ENCODE measurements at places on chromosomes 7 and 10.
A peak's percentile ranks its signal among the peaks of the same experiment; 100 is the strongest.

DNA sequence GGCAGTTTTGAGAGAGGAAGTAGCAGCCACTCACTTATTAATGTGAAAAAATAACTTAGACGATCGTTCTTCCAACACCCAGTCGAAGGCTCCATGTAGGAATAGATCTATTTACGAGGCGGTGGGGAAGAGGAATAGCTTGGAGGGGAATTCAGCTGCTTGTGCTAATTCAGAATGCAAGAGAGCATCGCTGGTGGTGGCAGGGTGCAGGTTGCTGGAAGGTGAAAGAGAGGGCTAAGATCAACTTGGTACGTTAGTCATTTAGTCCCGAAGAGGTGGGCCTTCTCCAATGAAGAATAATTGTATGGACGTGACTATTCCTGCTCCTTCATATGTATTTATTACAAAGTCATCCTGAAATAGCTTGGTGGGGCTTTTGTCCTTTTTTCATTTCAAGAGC, 98.5 kb downstream of the SEC23IP start:
- no peak for DNase-seq

DNA sequence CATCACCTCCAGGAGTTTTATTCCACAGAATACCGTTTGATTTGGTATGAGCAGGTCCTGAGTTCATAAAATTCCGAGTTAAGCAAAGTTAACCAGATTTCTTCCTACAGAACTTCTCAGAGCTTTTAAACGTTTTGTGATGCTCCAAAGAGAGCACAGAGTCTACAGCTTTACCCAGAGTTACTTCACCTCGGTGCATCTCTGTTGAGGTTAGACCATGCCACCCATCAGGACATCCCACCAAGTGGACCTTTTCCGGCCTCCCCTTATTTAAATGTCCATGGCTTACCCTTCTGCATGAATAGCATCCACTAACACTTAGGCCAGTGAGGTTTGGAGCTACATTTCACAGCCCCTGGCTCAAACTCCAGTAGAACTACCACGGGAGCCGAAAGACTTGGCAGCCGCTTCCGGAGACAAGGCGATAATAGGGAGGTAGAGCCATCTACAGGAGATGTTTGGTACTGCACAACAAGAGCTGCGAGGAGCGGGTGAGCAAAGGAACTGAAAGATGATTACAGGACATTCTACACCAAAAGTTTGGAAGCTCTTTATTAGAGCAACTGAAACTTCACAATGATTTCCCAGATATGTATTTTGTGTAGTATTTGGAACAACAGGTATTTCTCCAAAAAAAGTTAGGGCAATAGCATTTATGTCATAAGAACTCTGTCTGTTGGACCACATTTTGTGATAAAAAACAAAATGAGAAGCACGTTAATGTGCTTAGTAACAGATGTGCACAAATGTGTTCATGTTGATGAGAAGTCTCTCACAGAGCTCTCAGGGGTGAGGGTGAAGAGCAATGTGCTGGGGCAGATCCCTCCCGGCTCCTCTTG, 174.7 kb downstream of the HERPUD2 start:
- DNase-seq: peak; percentile 24

DNA sequence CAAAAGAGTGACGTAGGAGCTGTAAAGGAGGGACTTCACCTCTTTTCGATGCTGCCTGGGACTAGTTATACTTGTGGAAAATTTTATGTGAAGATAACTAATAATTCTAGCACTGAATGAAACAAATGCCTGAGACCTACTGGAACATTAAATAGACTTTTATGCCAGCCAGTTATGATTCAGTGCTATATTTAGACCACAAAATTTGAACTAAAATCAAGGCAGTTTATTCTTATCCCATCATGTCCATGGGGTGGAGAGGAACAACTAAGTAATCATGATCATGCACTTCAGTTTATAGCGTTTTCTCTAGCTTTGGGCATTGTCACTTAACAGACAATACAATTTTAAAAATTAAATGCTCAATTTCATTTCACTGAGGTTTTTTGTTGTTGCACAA, 76.7 kb downstream of the ZEB1 start:
- DNase-seq: no peak

- DNase-seq: no peak
Observed at GRCh38 chr7:29289156-29290021, 94.8 kb downstream of the CHN2 start.

GRCh38 chr7:155811560-155811894, 736 bp downstream of the SHH start:
- DNase-seq: no peak

- peak; percentile 64 for DNase-seq
Observed at GRCh38 chr10:26780793-26781601, 79.8 kb downstream of the ABI1 start.

- no peak for DNase-seq
Observed at GRCh38 chr10:112235920-112236319, 47.3 kb upstream of the TECTB start.

- DNase-seq: no peak
Observed at GRCh38 chr7:155911471-155912105, 99.3 kb upstream of the SHH start.

DNA sequence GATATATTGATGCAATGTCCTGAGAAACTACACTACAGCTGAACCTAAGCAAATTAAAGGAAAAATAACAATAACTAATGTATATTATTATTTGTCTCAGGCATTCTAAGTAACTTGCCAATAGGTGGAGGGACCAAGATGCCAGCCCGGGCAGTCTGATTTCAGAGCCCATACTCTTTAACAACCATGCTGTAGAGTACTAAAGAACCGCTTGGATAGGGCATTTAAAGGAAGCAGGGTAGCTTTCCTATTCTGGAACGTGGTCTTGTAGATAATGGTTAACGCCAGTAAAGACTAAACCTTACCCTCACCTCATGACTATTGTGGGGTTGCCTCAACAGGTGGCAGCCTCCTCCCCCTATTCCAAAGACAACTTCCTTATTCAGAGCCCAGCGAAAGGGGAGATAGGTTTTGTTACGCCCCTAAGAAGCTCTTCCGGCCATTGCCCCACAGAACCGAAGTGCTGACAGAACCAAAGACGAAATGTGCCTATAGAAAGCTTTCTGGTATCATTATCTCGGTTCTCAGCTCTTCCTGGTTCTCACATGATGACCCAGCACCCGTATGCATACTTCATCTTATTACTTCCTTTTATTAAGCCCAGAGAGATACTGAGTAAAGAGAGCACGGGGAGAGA, 707 bp upstream of the C1GALT1 start:
- no peak for DNase-seq

- DNase-seq: no peak
Observed at GRCh38 chr10:102738692-102739121, 5.0 kb upstream of the WBP1L start.

DNA sequence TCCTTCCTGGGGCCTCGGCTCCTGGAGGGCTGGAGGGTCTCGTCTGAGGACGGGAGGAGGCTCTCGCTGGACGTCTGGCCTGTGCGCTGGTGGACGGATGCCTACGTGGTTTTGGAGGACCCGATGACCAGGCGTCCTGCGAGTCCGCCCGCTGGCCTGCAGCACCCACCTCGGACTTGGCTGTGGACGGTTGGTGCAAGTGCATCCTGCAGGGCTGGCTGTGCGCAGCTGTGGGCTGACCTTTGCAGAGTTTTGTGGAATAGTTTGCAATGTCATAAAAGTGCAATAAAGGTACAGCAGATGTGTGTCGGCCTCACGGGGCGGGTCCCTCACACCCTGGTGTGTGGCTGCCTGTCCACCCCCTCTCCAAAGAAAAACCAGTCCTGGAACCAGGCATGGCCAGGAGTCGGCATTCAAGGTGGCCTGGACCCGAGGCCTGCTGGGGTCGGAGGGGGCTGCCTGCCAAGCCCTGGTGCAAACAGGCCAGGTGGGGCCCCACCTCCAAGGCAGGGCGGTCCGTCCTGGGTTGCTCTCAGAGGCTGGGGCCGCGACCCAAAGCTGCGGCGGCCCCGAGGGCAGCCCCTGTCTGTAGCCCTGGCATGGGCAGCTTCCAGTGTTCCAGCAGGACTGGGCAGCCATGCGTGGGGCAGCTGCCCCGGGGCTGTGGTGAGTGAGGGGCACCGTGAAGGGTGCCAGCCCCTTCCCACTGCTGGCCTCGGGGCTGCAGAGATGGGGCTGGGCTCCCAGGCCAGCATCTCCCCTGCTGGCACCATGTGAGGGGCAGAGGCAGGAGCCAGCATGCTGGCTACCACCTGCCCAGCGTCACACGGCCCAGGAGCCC, 29.3 kb upstream of the FOXL3 start:
- DNase-seq: no peak

DNA sequence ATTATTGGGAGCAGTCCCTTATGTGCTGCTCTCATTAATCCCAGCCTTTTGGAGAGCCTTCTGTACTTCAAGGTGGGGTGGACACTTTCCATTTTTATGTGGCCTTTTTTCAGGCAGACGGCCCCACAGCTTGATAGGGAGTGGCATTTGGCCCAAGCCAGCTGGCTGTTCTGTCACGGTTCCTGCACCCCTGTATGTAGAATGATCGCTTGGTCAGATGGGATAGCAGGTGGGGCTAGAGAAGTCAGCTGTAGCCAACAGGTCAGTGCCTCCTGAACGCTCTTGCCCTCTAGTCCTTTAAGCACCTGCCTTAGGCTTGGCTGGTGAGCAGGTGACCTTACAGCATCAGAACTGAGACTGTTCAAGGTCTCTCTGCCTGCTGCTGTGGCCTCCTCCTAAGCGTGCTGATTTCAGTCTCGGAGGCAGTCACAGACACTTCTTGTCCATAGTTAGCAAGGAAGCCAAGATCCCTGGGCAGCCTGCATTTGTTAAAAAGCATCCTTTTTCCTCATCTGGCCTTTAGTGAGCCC, 95.3 kb downstream of the LRRC4 start:
- DNase-seq: no peak

- no peak for DNase-seq
Observed at GRCh38 chr10:36451391-36451970, 673.9 kb upstream of the ANKRD30A start.

DNA sequence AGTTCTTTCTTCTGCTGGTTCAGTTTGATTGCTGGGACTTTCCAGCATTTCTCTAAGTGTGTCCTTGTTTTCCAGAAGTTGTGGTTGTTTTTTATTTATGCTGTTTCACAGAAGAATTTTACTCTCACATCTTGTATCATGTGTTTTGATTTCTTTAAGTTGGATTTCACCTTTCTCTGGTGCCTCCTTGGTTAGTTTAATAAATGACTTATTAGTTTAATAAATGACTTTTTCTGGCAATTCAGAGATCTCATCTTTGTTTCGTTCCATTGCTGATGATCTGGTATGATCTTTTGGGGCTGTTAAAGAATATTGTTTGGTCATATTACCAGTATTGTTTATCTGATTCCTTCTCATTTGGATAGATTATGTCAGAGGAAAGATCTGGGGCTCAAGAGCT, 59.8 kb upstream of the CYP2C9 start:
- no peak for DNase-seq

Data from fibroblast of skin of left biceps (primary cell).